Left kidney (tissue), 8 donors: ENCODE measurements at places on chromosomes 16 and 17. TPM values are rescaled to one million over a fixed set of nuclear protein-coding genes. Genes with fewer than 3 reads are reported as not detected.

- DNase-seq, result no peak
These were observed 61.5 kb downstream of the NF1 start for GRCh38 chr17:31156326-31156725.

GRCh38 chr16:50335196-50335958 lies 33.4 kb downstream of the BRD7 start:
- no peak for DNase-seq

Gene PERCC1
- 0.20 TPM for polyA plus RNA-seq

GRCh38 chr16:57147381-57148221 lies 38.2 kb downstream of the PSME3IP1 start:
- peak; percentile 41 for DNase-seq

DNA sequence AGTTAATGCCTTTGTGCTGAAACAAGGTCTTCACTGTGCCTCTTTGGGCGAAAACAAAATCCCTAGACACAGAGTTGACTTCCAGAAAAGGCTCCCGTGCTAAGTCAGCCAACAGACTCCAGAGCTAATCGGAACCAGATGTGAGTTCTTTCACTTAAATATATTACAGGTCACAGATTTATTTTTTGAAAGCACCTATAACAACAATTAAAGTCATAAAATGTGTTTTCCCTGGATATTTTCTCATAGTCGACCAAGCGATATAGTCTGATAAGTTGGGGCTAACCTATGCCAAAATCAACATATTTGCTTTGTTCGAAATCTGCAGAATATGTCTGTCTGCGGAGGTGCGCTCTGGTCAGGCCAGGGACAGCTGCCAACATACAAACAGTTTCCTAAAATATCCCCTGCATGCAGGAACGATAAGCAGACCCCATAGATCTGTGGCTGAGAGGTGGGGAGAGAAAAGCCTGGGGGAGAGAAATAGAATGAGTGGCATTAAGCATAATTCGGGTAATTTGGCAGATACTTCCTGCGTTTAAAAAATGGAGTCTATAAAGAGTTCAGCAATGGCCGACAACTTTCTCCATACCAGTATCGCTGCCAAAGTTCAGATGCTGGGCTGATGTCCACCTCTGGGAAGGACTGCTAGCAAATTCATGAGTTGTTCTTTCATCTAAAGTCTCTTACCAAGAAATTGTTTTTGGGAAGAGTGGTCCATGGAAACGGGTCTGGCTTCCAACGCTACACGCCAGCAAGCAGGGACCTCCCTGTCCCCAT lies 50.8 kb upstream of the MYH10 start:
- DNase-seq, result no peak

DNA sequence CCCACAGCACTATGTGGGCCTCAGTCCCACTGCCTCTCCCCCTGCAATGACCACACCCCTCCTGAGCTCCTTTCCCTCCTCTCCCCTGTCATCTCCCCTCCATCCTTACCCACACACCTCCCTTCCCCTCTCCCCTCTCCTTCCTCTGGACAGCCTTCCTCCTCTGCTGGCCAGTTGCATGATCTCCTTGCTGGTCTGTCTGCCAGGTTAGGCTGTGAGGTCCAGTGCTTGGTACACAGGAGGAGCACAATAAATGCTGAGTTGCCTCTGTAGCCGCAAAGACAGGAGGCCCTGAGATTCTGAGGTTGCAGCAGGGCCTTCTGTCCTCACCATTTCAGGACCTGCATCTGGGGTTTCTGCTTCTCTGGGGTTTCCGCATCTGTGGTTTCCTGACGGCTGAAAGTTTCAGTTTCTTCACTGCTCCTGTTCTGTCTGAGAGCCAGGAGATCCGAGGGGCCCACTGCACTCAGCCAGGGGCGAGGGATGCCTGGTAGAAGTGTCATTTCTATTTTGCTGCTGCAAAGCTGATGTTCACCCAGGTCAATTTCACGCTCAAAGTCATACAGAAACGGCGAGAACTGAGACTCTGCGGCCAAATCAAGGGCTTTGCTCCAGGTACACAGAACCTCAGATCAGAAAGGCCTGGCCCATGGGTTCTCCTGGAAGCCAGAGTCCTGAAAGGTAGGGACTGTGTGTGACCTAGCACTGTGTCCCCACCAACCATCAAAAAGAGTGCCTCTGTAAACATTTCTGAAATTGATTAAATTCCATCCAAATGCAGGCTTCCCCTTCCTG lies 4.6 kb upstream of the SLC12A3 start:
- no peak for DNase-seq

DNA sequence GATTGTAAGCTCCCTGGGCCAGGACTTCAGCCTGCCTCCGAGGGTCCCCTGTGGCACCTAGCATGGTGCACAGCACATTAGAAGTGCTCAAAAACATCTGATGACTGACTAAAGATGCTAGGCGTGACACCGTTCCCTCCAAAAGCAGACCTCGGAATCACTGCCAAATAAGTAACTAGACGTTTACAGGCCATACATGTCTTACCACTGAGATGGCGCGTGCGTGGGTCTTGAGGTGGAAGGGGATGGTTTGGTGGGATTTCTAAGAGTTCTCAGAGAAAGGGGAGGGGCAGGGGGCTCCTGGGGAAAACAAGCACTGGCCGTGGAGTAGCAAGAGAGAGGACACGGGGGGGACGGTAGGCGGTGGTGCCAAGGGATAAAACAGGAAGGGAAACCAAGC lies 12.4 kb downstream of the MPO start:
- no peak for DNase-seq

GRCh38 chr17:3962217-3962964 lies 1.8 kb downstream of the ATP2A3 start:
- no peak for DNase-seq

Gene SMPD3
- 1.3 TPM for polyA plus RNA-seq

Gene GLP2R
- polyA plus RNA-seq, result not detected

Gene MT1G
- polyA plus RNA-seq, result 56.6 TPM

Gene SOX15
- polyA plus RNA-seq, result 3.0 TPM

GRCh38 chr16:22736791-22737190 lies 77.2 kb upstream of the HS3ST2 start:
- no peak for DNase-seq

DNA sequence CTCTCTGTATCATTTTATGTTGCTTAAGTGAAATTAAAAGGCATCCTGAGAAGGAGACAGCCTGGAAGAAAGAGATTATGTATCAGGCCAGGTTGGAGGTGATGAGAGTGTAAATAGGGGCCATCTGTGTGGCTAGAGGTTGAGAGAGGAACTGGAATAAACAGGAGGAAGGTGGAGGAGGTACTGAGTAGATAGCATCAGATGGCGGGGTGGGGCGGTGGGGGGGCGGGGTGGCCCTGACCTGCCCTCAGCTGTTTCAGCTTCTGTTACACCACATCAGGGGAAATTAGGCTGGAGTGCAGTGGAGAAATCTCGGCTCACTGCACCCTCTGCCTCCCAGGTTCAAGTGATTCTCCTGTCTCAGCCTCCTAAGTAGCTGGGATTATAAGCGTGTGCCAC lies 6.9 kb upstream of the KCNG4 start:
- no peak for DNase-seq

- DNase-seq, result no peak
These were observed 24.3 kb downstream of the CENPV start for GRCh38 chr17:16328997-16329396.

DNA sequence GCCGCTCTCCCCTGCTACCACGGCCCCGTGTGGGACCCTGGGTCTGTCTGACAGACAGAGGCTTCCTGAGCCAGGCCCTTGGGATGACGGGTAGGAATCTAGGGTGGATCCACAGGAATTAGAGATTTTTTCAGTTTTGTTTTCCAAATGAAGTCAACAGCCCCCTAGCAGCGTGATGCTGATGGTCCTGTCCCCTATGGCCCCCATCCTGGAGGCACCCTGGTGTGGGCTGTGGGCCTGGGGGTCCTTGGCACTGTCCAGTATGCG lies 15.5 kb downstream of the CENPX start:
- DNase-seq, result no peak

GRCh38 chr17:71432378-71433315 lies 688.2 kb upstream of the SOX9 start:
- DNase-seq, result no peak

Gene C16orf96
- polyA plus RNA-seq, result 0.33 TPM

- peak; percentile 78 for DNase-seq
These were observed at the start of gene MPP3 for GRCh38 chr17:43832976-43833829. MPP3 (minus strand) TSS chr17:43833146; CDS start chr17:43831906, 1,240 bp downstream.

Gene CACNG1
- not detected for polyA plus RNA-seq

Gene ZNF469
- 1.2 TPM for polyA plus RNA-seq

DNA sequence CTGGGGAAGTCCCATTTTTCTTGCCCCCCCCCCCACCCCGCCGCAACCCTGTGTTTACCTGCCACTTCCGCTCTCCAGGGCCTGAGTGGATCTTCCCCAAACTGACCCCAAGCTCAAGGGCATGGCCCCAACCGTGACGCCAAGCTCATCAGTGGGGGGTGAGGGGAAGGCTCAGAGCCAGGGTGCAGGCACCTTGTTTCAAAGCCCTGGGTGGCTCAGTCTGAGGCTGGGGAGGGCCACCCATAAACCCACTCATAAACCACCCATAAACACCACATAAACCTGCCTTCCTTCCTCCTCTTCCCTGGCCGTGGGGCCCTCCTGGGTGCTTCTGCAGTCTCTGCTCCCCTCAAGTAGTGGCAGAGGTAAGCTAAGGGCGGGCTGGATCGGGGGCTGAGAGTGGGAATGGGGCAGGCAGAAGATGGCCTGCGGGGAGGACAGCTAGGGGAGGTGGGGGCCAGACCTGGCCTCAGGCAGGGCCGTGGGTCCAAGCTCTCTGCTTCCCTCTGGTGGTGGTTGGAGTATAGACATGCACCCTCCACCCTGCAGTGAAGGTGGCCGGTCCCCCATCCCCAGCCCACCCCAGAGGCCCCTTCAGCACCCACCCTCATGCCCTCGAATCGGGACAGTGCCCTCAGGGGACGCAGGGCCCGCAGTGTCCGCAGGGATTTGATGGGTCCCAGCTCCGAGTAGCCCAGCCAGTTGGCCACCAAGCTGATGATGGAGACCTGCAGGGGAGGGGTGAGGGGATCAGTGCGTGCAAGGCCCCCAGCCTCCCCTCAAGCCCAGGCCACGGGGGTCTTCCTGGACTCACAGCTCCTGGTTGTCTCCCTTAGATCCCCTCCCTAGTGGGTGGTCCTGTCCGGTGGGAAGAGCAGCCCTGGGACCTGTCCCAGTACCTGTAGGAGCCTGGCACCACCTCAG lies 14.6 kb upstream of the CD79B start:
- no peak for DNase-seq

GRCh38 chr16:75380870-75381269 lies 52.4 kb downstream of the CFDP1 start:
- no peak for DNase-seq

- no peak for DNase-seq
These were observed 349.2 kb upstream of the HSBP1 start for GRCh38 chr16:83458612-83459011.

DNA sequence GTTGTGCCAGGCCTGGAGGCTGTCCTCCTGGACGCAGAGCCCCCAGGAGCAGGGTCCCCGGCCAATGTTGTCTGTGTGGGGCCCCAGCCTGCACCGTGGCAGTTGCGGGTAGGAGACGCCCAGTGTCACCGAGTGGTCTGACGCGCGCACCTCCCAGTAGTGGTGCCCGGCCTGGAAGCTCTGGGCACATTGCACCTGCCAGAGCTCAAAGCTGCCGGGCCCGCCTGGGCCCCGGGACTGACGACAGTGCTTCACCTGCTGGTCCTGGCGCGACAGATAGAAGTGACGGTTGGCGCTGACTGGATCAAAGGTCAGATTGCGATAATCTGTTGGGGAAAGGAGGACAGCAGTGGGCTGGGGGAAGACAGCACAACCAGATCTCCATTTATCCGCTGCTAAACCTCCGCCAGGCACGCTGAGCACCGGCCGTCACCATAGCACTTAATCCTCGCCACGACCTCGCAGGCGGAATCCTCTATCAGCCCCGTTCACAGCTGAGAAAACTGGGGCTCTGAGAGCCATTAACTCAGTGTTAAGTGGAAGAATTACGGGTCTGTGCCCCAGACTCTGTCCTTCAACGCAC lies 5.6 kb downstream of the TRIM65 start:
- no peak for DNase-seq

Gene PROCA1
- 10.4 TPM for polyA plus RNA-seq

Gene KRTAP4-6
- polyA plus RNA-seq, result not detected

Gene CYTH1
- polyA plus RNA-seq, result 28.6 TPM

Gene ABCA3
- polyA plus RNA-seq, result 6.3 TPM

GRCh38 chr16:56710181-56710737 lies 19.7 kb upstream of the NUP93 start:
- DNase-seq, result no peak

GRCh38 chr17:67503184-67503583 lies 126.1 kb downstream of the PITPNC1 start:
- DNase-seq, result no peak

DNA sequence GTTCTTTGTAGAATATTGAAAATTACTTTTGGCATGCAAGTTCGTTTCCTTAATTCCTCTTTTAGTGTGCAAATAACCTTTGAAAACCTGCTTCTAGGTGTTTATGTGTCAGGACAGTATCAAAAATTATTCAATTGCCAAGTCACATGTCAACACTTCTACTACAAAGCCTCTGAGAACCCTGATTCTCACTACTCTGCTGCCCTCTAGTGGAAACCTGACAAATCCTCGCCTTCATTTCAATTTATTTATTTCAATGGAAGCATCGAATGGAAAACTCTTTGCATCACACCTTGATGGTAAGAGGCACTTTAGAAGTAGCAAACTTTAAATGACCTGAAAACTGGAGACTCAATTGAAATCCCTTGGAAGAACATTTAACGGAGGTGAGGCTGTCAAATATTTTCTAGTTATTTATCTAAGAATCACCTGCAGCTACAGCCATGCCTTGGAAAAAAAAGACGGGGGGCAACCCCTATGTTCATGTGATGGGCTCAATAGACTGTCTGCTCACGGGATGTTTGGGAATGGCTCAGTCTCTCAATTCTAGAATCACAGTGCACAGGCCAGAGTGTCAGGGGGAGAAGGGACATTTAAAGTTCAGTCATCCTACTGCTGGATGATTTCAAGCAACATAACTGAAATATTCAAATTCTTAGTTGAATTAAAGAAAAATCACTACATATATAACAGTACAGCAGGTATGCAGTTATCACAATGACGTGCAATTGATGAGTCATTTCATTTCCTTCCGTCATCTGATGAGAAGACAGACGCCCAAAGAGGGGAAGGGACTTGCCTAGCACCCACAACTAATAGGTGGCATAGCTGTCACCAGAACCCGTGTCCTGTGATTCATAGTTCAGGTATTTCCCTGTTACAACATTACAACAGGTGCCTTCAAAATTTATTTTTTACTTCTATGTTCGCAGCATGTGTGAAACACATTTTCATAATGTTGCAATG lies 563.9 kb downstream of the TOX3 start:
- DNase-seq, result peak; percentile 88

- no peak for DNase-seq
These were observed 23.4 kb upstream of the TNRC6C start for GRCh38 chr17:77935121-77935571.

DNA sequence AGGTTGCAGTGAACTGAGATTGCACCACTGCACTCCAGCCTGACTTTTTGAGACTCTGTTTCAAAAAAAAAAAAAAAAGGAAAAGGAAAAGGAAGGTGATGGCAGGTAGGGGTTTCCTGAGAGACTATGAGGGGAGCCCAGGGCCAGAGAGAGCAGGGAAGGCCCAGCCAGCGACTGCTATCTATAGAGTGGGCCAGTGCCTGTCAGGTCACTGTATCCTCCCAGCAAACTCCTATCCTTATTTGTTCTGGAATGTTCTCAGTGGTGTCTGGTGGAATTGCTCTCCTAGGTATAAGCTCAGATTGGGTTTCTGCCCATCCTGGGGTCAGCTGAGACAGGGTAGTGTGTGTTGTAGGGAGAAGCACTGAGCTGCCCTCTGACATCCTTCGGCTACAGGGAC lies 14.9 kb upstream of the TMEM11 start:
- no peak for DNase-seq

- DNase-seq, result peak; percentile 64
These were observed 284.4 kb downstream of the FOXL1 start for GRCh38 chr16:86862595-86863280.

Gene KRTAP4-3
- not detected for polyA plus RNA-seq
